ENCODE measurements at places on chromosomes 12 and 14.
A peak's percentile ranks its signal among the peaks of the same experiment; 100 is the strongest.

DNA sequence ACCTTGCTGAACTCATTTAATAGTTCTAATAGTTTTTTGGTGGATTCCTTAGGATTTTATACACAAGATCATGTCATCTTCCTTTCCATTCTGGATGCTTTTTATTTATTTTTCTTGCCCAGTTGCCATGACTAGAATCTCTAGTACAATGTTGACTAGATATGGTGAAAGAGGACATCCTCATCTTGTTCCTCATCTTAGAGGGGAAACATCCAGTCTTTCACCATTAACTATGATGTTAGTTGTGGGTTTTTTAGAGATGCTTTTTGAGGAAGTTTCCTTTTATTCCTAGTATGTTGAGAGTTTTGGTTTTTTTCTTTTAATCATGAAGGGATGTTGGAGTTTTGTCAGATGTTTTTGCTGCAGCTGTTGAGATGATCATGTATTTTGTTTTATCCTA is 8.7 kb downstream of the ANKRD13A start:
- no peak for DNase-seq

DNA sequence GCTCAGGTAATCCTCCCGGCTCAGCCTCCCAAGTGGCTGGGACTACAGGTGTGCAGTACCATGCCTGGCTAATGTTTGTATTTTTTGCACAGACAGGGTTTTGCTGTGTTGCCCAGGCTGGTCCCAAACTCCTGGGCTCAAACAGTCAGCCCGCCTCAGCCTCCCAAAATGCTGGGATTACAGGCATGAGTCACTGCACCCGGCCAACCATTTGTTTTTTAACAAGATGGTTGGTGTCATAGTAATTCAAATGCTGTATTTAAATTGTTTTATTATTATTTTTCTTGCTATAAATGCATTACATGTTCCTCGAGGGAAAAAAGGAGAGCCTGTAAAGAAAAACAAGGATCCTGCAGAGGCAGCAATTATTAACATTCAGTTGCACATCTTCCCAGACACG is 83.9 kb downstream of the EP400 start:
- no peak for DNase-seq

- DNase-seq: no peak
Observed at GRCh38 chr12:62407587-62407986, 59.0 kb upstream of the MON2 start.

DNA sequence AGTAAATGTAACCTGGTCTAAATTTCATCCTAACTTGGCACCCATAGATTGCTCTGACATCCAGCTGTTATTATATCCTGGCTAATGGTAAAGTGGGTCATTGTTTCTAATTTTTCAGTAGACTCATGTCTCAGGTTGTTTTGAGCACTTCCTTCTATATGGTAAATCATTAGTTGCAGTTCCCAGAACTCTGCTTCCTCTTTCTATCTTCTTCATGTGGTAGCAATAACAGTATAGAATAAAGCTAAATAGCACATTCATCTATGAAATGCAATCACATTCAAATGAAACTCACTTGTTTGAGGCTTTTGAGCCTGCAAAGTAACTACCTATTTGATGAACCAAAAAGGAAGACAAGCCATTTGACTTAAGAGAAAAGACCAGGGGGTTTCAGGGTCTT is 65.1 kb upstream of the GZMB start:
- no peak for DNase-seq

GRCh38 chr12:18382236-18382885 is 121.0 kb downstream of the PIK3C2G start:
- no peak for DNase-seq

- DNase-seq: peak; percentile 57
Observed at GRCh38 chr12:75452675-75453330, 27.8 kb upstream of the GLIPR1 start.

DNA sequence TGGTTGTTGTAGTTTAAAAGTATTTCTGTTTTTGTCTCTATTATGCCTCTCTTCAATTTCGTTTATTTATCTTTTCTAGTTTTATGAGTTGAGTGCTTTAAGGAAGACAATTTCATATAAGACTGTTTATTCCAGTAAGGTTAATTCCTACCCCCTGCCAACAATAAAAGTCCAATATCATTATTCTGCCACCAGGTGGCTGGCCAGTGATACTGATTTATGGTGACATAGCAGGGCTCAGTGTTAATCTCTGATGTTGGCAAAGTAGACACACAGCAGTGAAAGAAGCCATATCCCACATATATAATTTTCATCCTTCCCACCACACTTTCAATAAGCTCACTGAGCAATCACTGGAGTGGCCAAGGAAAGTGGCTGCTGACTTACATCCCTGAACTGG is 69.0 kb upstream of the BMP4 start:
- peak; percentile 52 for DNase-seq

DNA sequence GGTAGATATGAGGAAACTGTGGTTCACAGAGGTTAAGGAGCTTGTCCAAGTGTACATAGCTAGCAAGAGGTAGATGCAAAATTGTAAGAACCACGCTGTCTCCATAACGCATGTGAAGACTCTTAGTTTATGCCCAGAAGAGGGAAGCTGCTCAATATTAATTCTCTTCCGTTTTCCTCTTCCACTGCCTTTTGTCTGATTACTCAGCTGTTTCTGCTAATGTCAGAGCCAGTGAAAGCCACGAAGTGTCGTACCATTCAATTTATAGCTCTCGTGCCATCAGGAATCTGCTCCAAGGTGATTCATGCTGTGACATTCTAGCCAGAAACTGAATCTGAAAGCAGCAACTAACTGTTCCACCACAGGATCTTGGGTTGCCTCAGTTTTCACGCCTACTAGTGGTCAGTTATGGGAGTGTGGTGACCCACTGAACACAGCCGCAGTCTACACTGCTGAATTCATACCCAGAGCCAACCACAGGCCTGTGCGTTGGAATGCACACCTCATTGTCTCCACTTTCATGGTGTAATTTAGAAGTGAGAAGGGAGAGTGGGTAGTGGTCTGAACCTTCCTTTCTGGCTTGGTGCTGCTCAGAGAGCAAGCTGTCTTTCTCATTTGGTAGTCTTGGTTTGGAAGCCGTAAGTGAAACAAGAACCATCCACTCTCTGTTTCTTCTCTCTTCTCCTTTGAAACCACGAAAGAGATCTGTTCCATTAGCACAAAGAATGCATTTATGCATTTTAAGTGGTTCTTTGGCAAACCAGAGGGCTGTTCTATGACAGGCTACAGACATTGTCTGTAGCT is 74.2 kb upstream of the NAP1L1 start:
- DNase-seq: peak; percentile 92

DNA sequence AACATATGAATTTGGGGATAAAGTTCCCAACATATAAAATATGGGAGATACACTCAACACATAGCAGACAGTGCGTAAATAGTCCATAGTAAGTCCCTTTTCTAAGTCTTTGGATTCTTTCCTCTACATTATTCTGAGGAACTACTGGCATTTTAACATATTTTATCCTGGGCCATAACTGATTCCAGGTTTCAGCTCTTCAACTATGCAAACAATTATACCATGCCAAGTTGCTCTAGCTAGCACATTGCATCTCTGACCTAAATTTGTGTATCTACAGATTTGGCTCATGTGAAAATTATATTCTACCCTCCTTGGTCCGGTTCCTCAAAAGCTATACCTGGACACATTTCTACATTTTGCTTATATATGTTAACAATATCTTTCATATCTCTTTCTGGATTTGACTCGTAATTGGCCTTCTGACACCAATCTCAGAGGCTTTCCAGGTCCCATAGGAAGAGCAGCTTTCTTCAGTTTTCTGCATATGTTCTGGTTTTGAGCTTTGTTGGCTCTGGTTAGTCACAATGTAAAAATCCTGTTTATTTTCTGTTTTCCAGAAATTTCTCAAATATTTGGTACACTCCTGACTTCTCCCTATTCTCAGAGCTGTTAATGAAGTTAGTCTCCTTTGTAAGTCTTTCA is 305.4 kb downstream of the BMP4 start:
- no peak for DNase-seq

DNA sequence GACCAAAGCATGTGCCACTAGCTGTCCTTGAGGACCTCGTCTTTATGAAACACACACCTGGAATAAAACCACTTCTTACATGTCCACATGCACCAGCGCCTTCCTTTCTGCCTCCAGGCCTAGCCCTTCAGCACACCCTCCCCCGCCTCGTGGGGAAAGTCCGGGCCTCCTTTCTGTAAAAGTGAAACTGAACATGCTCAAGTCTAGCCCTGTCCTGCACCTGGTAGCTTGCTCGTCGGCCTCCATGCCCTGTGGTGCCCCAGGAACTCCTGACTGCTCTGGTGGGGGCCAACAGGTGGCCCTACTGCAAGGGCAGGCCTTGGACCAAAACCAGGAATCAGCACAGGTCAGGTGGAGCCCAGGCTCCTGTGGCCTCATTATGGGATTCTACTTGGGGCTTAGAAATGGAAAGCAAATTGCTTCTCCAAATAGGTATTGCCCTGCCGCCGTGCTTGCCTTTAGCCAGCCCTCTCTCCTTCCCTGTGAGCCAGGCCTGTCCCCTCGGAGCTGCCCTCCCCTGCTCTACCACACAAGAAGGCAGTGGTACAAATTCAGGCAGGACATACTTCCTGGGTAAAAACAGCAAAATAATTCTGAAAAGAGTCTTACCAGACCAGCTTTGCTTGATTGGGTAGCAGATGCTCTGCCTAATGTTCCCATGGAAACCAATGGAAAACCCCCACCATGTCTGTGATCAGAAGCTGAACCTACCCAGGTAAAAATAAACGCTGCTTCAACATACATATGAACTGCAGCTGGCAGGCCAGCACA is 43.5 kb downstream of the ERH start:
- peak; percentile 69 for DNase-seq

DNA sequence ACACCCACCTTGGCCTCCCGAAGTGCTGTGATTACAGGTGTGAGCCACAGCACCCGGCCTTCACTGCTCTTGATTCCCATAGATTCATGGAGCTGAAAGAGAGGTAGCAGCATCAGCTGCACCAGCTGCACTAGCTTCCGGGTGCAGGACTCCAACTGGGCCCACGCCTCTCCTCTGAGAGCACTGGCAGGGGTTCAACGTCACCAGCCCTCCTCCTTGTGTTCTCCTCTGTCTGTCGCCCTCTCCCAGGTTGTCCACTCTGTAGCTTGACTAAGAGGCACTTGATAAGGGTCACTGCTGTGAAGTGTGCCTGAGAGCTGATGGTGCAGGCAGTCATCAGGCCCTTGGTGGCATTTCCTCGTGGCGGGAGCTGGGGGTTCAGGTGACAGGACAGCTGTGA is 28.3 kb downstream of the MLXIP start:
- DNase-seq: no peak

- no peak for DNase-seq
Observed at GRCh38 chr12:9808504-9808903, 18.8 kb upstream of the KLRF1 start.

Data from kidney tubule cell (primary cell).